ENCODE measurements at places on chromosomes 2 and 18.

GRCh38 chr2:98015671-98016070 lies 19.9 kb upstream of the TMEM131 start:
- DNase-seq = no peak

DNA sequence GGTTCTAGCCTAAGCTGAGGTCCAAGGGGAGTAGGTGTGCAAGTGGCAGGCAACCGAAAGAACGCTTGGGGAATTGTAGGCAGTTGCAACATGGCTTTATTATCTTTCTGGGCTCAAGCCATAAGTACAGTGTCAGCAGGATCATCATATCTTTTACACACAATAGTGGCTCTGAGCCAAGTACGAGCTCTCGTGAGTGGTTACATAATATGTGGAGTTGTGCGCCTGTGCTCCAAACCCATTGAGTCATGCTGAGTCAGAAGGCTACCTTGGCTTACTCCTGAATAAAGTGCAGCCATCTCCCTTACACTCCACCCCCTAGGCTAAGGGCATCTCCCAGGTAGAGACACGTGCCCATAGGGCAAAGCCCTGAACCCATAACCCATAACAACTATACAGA lies 233.9 kb downstream of the SATB2 start:
- DNase-seq = no peak

DNA sequence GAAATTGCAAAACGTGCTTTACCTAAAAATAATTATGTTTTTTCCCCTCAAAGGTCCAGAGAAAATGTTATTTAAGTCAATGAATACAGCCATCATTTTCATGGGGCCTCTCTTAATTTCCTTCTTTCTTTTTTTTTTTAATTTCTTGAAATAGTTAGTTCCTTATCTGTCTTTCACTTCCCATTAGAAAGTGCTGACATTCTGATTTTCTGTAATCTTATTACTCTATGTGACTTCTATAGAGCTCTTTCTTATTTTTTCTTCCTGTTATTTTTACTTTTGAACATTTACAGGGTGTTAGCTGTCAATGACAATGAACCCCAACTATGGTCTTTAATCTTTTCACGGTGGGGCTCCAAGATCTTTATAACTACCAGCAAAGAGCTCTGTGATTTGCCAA lies 30.0 kb downstream of the CTLA4 start:
- DNase-seq = no peak

DNA sequence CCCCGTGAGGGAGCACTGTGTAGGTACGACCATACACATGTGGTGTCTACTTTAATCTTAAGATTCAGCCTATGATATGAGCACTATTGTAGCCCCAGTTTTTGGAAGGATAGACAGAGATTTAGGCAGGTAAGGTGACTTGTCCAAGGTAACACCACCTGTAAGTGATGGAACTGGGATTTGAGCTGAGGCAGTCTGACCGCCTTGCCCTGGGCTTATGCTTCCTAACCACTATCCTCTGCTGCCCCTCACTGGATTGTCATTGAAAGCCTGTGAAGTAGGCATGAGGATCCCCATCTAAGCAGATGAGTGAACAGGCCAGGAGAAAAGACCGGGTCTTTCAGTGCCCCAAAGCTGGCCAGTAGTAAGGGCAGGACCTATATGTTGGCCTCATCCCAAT lies 343.8 kb downstream of the CYRIA start:
- peak; percentile 57 for DNase-seq

GRCh38 chr18:59629894-59630293 lies 67.3 kb downstream of the CCBE1 start:
- DNase-seq = no peak

GRCh38 chr2:15120631-15121030 lies 440.5 kb downstream of the NBAS start:
- peak; percentile 47 for DNase-seq

DNA sequence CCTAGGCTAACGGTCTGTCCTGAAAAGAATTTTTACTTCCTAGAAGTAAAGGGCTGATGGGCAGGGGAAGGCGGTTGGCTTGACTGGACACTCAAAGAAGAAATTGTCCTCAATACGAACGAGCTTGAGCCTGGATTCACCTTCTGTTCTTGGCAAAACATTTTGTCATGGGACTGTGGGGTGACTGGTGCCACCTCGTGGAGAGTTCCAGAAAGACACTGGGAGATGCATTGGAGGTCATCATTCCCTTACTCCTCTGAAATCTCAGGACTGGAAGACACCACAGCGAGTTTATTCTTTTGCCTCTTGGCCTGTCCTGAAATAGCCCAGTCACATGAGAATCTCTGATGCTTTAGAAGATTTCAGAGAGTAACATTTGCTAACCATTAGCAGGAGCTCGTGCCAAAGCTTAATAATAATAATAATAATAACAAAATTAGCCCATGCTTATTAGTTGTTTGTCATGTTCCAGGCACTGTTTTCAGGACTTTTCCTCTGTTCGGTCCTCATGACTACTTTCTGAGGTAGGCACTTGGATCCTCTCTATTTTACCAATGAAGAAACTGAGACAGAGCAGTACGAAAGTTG lies 44.5 kb downstream of the TMEM182 start:
- peak; percentile 76 for DNase-seq

DNA sequence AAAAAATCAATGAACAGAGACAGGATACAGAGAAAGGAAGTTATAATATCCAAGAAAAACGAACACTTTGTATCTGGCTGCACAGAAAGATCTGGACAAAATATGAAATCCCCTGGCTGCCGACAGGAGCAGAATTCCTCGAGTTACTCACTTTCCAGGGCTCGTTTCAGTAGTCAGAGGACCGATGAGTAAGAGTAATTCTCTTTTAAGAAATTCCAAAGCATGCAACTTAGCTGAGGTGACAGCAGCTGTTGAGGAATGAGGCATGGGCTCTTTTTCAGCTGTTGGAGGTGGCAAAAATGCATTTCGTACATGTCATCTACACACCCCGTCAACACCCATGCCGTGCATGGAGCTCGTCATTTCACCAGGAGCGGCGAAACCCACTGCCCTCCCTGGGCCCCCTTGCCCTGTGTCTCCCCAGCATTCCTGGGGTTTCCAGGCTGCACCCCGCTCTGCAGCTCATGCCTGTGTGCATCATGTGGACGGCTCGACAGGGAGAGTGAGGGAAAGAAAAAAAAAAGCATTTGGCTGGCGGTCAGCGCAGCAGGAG lies 210.8 kb upstream of the SMIM21 start:
- DNase-seq = no peak

GRCh38 chr2:27977731-27978312 lies 87.3 kb downstream of the BABAM2 start:
- no peak for DNase-seq

- DNase-seq = no peak
Measured at GRCh38 chr2:65434592-65435241, 2.3 kb upstream of the SPRED2 start.

- no peak for DNase-seq
Measured at GRCh38 chr2:46574457-46575355, 95.3 kb downstream of the TMEM247 start.

DNA sequence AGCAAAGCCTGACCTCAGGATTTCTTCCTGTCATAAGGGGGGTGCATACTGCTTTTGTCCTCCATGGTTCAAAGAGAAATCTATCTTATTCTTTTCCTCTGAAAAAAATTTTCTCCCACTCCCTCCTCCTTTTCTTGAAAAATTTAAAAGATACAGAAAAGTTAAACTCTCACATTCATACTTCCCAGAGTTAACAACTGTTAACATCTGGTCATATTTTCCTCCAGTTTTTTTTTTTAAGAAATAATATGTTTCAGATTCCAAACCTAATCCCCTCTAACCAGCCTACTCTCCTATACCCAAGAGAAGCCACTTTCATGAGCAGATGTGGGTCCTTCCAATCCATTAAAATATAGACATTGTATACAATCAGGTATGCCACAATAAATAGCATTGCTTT lies 378.9 kb upstream of the HNRNPA3 start:
- DNase-seq = no peak

GRCh38 chr18:70398076-70398475 lies 109.2 kb downstream of the SOCS6 start:
- DNase-seq = no peak

GRCh38 chr18:31325051-31325450 lies 7.1 kb downstream of the DSG1 start:
- DNase-seq = no peak

- DNase-seq = no peak
Measured at GRCh38 chr2:97993926-97994325, 1.8 kb downstream of the TMEM131 start.

DNA sequence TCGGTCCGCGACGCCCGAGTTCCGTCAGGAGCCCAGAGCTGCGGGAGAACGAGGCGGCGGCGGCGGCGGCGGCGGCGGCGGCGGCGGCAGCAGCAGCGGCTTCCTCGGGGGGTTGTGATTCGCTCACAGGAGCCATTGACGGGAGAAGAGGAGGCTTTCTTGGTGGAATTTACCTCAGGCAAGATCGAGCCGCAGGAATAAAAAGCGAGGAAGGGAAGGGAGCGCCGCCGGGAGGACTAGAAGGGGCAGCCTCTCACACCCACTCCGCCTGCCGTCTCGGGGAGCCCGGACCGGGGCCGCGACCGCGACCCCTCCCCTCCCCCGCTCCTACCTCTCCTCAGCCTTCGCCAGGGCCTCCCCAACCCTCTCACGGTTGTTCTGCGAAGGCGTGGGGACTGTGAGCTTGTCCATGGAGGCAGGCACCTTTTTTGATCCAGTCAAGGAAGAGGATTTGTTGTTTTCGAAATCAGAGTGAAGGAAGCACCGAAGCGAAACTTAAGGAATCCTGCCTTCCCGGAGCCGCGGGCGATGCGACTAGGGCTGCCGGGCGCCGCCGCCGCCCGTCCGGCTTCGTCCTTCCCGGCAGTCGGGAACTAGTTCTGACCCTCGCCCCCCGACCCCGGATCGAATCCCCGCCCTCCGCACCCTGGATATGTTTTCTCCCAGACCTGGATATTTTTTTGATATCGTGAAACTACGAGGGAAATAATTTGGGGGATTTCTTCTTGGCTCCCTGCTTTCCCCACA lies 506 bp downstream of the BMPR2 start:
- peak; percentile 43 for DNase-seq

GRCh38 chr2:39497082-39497801 lies 60.2 kb upstream of the MAP4K3 start:
- DNase-seq = no peak

GRCh38 chr18:54995421-54996143 lies 36.3 kb upstream of the CCDC68 start:
- no peak for DNase-seq

DNA sequence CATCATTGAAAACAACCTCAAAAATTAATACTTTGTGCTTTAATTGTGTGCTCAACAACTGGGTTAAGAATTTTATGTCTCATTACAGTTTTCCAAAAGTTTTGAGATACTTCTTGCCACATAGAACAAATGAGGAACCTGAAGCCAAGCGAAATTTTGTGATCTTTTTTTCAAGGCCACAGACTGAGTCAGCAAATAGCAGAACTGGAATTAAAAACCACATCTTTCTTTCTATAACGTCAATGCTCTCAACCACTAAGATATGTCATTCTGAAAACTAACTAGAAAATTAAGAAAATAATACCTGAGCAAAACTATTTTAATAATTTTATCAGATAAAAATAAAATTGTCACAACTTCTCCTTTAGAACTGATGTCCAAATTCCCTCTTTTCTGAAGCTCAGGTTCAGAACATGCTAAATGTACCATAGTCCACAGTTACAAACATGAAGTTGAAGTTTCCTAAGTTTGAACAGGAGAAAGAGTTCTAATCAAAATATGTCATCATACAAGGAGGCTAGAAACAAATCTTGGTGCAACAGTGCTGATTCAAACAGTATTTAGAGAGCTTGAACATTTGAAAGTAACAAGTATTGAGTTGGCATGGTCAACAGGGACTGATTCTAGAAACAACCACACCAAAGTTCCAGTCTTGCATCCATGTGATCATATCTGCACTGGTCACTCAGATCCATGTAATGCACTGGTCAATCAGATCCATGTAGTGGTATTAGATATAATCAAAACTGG lies 27.6 kb upstream of the CALCRL start:
- no peak for DNase-seq

- peak; percentile 60 for DNase-seq
Measured at GRCh38 chr2:23375448-23375847, 9.5 kb upstream of the KLHL29 start.

DNA sequence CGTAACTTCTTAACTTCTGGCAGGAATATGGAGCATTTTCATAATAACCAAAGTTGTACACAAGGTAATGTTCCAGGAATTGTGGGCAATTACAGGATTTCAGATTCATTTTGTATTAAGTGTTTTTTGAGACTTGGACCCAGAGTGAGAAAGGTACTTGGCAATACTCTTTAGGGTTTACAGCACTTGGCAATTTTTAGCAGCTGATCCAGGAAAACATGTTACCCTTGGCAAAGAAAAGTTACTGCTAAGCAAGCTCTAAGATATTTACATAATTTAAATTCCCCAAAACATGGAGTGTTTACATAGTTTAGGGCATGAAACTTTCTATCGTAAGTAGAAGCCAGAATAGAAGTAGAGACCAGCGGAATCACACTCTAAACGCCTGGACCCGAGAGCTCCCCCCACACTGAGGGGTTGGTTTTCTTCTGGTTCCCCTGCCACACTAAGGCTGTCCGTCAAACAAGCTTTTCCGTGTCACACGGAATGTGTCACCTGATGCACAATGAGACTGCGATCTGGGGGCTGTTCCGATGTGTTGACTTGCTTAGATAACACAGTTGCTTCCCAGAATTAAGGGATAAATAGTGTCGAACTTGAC lies 177.1 kb downstream of the PTGR3 start:
- no peak for DNase-seq

- DNase-seq = no peak
Measured at GRCh38 chr18:31549416-31549815, 42.3 kb upstream of the TTR start.

DNA sequence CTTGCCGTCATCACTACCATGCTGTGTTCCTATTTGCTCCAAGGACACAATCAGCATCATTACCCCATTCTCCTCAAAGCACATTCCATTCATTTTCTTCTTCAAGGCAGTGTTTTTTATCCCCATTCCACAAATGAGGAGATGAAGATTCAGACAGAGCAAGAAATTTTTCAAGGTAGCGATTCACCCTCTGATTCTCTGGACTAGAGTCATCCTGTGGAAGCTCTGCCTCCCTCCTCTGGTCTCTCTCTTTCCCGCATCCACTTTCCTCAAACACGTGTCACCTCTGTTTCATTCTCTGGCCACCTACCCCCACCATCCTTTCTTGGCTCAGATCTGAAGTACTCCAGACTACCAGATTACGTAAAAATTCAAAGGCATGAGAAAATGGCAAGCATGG lies 297.9 kb downstream of the SOX11 start:
- DNase-seq = no peak

- no peak for DNase-seq
Measured at GRCh38 chr2:25132299-25132635, 36.1 kb downstream of the POMC start.

- no peak for DNase-seq
Measured at GRCh38 chr2:12300927-12301326, 415.8 kb upstream of the TRIB2 start.

GRCh38 chr2:96663829-96664228 lies 21.3 kb downstream of the FER1L5 start:
- no peak for DNase-seq
